ENCODE measurements at places on chromosomes 1 and 21.

GRCh38 chr1:42922687-42923366 is 35.8 kb downstream of the SLC2A1 start:
- DNase-seq, result peak; percentile 27

DNA sequence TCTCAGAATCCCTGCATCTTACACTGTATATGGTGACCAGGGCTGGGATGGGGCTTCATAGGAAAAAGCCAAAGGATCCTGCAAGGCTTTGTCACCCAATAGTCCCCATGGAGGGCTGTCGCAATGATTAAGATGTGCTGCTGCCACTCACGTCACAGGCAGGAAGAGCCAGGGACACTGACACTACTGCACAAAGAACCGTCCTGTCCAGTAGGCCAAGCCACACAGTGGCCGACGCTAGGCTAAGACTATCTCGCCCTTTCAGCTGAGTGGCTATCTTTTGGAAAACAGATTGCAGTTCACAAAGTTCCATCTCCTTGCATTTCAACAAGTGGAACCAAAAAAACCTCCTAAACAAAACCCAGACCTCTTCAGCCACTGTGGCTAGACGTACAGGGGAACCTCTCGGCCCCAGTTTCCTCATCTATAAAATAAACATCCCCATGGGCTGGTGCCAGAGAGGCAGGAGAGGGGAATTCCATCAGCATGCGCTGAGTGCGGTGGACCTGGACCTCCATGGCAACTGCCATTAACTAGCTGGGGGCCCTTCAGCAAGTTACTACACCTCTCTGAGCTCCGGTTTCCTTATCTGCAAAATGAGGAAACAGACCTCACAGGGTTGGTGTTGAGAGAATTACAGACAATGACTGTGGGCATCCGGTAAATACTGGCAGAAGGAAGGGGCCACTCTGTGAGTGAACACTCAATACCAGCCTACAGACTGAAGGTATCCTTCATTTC is 8.7 kb downstream of the CAPZB start:
- no peak for DNase-seq

GRCh38 chr1:167620002-167620401 is 10.0 kb upstream of the RCSD1 start:
- DNase-seq, result no peak

GRCh38 chr1:81682490-81682889 is 118.2 kb upstream of the ADGRL2 start:
- no peak for DNase-seq

- no peak for DNase-seq
These were observed 32.3 kb downstream of the PROK1 start for GRCh38 chr1:110483308-110483685.

- no peak for DNase-seq
These were observed 69.6 kb downstream of the PGM1 start for GRCh38 chr1:63662841-63663240.

- no peak for DNase-seq
These were observed 779 bp downstream of the BEND5 start for GRCh38 chr1:48775831-48776392.

- DNase-seq, result no peak
These were observed 3.3 kb upstream of the CD1B start for GRCh38 chr1:158334526-158335212.

DNA sequence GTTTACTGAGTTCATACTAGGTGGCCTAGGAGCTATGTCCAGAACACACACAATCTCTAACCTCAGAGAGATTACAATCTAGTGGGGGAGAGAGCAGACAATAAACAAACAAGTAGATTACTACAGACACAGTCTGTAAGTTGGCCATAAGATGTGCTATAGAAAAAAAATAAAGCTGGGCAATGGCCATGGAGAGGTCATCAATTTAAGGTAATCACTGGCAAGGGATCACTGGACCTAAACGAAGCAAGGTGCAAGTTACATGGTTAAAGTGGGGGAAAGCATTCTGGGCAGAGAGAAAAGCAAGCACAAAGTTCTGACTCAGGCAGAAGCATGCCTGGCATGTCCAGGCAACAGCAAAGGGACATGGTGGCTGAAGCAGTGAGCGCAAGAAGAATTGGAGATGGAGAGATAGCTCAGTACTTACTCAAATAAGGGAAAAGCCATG is 147.0 kb downstream of the RERE start:
- DNase-seq, result no peak

DNA sequence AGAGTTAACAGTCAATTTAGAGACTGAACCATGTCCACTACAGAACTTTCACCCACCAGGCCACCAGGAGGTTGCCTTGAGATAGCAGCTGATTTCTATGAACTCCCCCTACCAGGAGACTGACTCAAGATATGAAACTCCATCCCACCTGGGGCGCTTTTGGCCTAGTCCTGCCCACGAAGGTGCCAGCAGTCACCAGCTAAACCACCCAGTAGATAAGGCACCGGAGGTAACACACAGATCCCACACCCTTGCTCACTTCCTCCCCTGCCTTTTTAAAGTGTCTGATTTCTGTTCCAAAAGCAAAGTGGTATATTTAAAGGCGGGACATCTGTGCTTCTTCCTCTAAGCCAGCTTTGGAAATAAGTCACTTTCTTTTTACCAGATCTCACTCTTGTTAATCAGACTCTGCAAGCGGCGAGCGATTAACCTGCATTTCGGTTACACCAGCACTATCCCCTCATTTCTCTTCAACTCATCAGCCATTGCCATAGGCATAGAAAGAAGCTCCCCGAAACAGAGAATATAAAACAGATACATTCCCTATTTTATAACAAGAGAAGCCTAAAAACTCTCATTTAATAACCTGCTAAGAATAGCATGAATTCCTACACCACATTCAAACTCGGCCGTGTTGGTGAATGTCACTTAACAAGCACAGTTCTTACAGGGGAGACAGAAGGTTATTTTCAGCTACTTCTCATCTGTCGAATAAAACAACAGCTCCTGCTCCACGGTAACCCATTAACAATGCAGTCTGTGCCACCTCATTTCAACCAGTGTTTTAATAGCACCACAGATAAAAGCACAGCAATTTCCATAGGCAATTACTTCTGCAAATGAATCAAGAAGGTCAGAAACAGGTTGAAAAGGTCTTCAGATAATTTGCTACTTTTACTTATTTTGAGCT is 318.1 kb downstream of the KCNH1 start:
- no peak for DNase-seq

DNA sequence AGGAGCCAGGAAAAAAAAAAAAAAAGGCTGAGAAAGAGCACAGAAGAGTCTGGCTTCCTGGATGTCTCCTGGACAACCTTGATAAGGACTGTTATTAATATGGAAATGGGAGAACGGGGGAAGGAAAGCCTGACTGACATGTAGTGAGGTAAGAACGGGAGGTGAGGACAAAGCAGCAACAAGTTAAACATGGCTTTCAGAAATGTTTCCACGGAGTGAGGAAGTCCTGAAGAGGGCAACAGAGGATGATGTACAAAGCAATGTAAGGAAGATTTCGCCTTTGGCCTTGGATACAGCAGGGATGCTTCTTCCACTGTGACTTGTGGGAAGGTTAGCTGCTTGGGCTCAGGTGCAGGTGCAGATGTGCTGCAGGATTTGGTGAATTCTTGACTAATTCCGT is 11.9 kb upstream of the NIBAN1 start:
- DNase-seq, result no peak

GRCh38 chr1:46193984-46194570 is 4.2 kb downstream of the POMGNT1 start:
- no peak for DNase-seq

- DNase-seq, result no peak
These were observed 25.1 kb upstream of the TINAGL1 start for GRCh38 chr1:31551208-31551607.
